NCI-H460 (cell line): ENCODE measurements at places on chromosomes 7 and 10. TPM values are rescaled to one million over a fixed set of nuclear protein-coding genes. Genes with fewer than 3 reads are reported as not detected.

GRCh38 chr10:110138197-110138812 lies 69.1 kb upstream of the MXI1 start:
- peak; percentile 67 for DNase-seq

DNA sequence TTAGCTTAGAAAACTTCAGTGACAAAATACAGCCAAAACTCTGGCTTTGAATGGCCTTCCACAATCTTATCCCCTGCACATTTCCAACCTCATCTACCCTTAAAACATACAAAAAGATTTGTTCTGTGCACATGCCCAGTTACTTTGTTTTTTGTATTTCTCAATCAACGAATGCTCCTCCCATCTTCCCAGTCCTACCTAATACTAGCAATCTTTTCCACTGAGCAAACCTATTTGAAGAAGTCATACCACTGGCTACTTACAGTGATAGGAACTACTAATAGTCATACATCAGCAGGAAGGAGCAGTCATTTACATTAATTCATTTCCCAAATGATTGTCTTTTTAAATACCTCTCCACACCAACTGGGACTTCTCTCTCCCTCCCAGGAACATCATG lies 2.5 kb downstream of the USP54 start:
- DNase-seq = no peak

Gene CYP26C1
- 0.10 and 0.23 TPM in 2 replicates for total RNA-seq

GRCh38 chr7:96486681-96487080 lies 164.8 kb upstream of the SLC25A13 start:
- no peak for DNase-seq

Gene IFIT2
- total RNA-seq = 1.1 and 1.2 TPM in 2 replicates

DNA sequence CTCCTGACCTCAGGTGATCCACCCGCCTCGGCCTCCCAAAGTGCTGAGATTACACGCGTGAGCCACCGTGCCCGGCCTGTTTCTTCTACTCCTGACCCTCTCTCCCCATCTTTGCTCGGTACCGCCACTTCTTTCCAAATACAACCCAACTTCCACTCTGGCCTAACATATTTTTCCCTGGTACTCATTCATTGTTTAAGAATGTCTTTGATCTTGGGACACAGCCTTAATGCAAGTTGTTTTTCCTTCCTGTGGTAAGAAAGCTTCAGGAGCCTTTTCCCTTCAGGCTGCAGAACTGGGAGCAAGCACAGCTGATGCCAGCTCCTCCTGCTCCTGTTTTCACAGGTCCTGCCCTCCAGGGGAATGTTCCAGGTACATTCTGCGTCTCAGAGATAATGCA lies 13.7 kb downstream of the CALML3 start:
- no peak for DNase-seq

Gene C7orf33
- total RNA-seq = not detected in 2 replicates

Gene OR2A2
- not detected in 2 replicates for total RNA-seq
